ENCODE measurements at places on chromosomes 5 and 9.

GRCh38 chr5:91499943-91500531, 116.9 kb upstream of the ARRDC3 start:
- no peak for DNase-seq

GRCh38 chr9:135492886-135493669, 7.4 kb upstream of the MRPS2 start:
- no peak for DNase-seq

DNA sequence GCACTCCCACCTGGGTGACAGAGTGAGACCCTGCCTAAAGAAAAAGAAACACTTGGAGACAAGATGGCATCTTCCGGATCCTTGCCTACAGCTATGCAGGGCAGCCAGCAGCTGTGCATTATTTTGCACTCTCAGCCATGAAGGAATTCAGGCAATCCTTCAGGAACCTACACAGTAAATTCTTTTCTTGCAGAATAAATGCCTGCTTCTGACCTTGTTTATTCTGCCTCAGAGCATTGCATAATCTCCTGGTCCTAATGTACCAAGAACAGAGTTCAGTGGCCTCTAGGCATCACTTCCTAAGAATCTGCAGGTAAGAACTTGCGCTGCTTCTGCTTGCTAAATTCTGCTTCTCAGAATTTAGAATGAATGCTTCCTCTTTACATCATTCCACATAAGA, 16.8 kb downstream of the GLDC start:
- DNase-seq = no peak

- peak; percentile 85 for DNase-seq
Observed at GRCh38 chr5:81851481-81852178, 100.7 kb upstream of the SSBP2 start.

GRCh38 chr9:84778570-84778969, 109.0 kb downstream of the NTRK2 start:
- DNase-seq = no peak

DNA sequence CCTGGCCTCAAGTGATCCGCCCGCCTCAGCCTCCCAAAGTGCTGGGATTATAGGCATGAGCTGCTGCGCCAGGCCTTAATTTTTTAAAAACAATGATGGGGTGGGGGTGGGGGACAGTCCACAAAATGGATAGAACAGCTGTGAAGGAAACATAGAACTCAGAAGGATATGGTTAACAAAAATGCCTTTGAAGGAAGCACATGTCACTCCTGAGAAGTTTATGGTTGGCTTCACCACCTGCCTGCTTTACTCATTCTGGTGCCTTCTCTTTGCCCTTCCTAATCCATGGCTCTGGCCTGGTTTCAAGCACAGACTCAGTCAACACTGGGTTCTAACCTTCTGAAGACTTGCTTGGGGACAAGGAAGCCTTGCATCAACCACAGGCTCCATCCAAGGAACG, 10.3 kb downstream of the BAG1 start:
- DNase-seq = no peak

GRCh38 chr5:144100702-144101101, 69.8 kb downstream of the YIPF5 start:
- no peak for DNase-seq

DNA sequence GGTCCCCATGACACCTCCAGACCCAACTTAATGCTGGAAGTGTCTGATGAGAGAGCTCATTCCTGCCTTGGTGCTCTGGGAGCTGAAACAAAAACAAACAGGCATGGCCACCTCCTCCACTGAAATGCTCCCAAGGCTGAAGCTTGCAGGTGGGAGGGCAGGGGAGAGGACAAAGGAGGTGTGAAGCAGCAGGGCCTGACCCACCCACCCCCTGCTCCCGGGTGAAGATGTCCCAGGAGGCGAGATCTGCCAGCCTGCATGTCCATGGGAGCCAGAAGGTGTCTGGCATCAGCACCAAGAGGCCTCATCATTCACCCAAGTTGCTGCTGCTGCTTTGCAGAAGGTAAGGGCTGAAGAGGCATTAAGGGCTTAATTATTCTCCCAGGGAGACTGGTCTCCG, 4.2 kb upstream of the CCIN start:
- no peak for DNase-seq

GRCh38 chr9:81211741-81212140, 477.6 kb downstream of the TLE1 start:
- no peak for DNase-seq

DNA sequence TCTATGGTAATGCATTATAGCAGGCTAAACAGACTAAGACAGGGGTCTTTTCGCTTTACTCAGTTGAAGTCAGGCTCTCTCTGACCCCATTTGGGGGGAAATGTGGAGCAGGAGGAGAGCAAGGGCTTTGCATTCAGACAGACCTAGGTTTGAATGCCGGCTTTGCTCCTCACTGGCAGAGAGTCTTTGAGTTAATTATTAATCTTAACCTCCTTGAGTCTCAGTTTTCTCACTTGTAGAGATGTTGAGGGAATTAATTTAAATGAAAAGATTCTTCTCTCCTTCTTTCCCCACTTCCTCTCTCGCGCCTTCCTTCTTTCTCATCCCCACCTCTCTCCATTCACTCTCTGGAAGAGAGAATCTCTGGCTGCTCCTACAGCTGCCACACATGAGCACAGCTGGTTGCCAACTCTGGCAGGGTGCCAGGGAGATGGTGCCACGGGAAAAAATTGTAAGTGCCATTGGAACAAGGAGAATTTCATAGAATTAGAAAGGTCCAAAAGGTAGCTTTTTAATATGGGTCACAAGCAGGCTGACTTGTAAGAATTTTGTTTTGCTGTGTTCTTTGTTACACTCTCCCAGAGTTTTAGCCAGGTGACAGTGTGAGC, 25.2 kb upstream of the GLRA1 start:
- no peak for DNase-seq

DNA sequence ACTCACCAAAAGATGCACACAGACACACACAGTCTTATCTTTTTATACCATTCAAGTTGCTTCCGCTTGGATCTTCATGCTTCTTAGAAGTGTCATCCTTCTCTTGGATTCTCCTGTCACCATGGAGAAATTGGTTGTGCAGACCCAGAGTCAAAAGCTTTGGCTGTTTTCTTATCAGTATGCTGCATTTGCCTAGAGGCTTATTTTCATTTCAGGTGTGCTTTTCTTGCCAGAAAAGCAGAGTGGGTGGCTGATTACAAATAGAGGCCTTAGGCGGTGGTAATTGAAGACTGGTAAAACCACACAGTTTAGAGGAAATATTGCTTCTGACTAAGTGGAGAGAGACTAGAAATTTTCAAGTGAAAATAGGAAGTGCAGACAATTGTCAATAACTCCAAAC, 70.2 kb upstream of the TLE4 start:
- DNase-seq = no peak

DNA sequence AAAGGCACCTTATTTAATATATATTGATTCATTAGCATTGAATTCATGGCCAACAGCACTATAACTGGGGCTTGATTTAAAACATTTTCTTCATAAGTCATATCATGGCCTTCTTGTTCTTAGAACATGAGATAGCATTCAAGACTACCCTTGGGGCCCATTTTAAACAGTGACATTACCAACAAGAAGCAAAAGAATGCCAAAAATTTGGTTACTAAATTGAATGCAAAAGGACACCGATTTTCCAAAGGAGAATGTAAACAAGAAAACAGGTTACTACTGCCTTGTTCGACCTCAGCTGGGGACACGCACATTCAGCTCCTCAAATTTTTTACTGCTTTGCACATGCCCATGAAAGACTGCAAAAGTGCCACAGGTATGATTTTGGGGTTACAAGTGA, 219.4 kb upstream of the TLE4 start:
- no peak for DNase-seq

GRCh38 chr9:133374612-133375115, 1.2 kb downstream of the SURF4 start:
- DNase-seq = no peak

DNA sequence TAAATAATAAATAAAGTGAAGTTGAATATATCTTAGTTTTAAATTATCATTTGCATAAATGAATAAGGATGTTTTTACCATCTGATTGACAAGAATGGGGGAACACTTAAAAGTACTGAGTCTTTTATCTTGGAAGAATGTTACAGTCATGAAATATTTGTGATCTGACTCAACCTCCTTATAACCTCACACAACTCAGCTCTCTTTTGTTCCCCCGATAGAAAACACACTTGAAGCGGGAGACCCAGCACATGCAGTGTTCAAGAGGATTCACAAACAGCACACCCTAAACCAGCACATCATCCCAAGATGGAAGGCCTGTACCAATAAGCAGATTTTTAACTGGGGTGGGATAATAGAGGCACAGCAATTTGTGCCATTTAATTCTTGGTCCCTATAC, 15.5 kb downstream of the BAAT start:
- no peak for DNase-seq

DNA sequence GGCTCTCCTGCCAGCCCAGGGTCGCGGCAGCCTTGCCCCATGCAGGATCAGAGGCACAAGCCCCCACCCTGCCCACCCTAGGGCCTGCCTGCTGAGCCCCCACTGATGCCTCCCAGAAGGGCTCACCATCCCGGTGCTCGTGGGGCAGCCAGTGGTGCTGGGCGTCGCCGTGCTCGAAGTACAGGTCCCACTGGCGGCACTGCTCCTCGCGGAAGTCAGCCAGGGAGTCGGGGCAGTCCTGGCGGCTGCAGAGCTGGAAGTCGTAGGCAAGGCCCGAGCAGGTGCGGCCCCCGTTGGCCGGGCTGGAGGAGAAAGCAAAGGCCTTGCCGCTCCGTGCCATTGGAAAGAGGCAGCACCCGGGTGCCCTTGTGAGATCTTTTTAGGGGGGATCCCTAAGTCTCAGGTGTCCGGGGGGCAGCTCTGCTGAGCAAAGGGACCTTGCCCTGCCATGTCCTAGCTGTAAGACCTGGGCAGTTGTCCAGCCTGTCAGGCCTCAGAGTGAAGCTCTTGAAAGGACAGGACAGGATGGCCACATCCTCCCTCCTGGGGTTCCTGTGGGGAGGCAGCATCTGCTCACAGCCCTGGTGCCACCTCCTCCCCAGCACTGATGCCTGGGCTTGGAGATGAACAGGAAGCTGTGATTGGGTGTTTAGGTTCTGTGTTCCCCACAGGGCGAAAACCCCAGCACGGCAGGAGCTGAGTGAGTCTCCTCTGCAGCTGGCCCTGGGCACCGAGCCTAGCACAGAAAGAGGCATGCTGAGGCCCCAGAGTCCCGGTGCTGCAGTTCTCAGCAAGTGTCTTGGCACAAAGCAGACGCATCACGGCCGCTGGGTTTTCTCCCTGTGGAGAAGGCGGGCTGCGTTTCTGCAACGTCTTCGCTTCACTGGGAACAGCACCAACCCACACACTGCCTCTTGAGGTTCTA, 77.7 kb downstream of the ZNF354C start:
- no peak for DNase-seq

- no peak for DNase-seq
Observed at GRCh38 chr5:112635276-112635675, 102.4 kb upstream of the APC start.

DNA sequence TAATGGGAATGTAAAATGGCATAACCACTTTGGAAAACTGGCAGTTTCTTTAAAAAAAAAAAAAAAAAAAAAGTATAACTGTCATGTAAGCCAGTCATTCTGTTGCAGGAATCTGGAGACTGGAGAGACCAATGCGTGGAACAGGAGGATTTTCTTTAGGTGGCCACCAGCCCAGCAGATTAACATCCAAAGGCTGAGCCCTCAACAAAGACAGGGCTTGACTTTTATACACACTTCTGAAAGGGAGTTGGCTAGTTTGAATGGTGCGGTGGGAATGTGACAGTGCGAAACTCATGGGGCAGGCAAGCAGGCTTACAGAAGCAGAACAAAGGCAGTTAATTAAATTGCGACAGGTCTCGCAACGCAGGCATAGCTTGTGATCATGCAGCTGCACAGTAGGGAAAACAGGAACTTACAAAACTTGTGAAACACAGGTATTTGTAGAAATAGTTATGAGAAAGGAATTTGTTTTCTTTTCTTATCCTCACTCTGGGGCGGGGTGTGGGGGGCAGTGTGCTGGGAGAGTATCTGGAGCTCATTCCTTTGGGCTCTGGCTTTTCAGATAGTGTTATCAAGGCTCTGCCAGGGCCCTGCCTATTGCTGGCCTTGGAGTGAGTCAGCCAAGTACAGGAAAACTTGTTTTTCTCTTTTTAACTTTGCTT, 12.0 kb downstream of the UIMC1 start:
- no peak for DNase-seq
